ENCODE measurements at places on chromosomes 12 and 14.

DNA sequence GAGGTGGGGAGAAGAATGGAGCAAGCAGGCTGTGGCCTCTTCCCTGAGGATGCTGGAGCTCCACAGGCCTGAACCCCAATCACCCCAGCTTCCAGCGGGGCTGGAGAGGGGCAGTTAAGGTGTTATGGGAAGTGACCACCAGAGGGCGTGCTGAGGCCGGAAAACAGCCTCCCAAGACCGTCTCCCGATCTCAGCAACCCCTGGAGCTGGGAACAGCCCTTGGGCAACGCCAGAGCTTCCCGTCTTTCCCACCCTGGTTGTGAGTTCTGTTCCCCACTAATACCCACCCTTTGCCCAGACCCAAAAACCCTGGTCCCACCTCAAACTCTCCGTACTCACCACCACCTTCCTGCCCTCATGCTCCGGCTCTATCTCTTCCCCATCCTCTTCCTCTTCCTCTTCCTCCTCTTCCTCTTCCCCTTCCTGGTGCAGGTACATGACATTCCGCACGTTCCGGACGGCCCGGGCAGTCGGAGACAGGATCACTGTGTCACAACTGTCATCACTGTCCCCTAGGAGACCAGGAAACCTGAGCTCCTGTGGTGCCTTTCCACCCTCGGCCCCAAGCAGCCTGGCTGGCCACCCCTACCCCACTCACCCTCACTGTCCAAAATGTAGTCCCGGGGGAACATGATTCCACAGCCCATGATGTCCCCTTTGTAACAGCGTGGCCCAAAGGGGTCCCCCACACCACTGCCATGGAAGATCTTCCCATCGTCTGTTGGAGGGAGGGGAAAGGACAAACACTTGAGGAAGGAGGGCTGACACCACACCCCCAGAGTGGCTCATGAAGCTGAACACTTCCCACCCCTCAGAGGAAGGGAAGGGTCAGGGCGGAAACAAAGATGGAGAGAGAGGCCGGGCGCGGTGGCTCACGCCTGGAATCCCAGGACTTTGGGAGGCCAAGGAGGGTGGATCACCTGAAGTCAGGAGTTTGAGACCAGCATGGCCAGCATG lies 12.9 kb downstream of the SPRYD3 start:
- DNase-seq = no peak

- DNase-seq = no peak
These were observed 41.8 kb downstream of the SMOC1 start for GRCh38 chr14:69921052-69921451.

DNA sequence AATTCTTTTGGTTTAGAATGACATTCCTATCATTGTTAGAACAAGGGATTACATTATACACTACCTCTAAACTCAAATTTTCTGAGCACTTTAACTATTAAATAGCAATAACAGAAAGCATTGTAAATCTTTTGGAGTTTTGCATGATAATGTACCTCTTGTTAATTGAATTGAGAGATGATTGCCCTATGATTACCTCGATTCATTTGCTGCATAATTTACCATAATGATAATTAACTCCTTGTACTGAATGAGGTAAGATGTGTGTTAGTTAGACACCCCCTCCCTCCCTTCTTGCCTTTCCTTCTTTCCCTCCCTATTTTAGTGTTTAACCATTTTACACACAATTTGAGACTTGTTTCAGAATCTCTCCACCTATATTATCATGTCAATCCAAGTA lies 469.2 kb downstream of the DIO2 start:
- DNase-seq = no peak

DNA sequence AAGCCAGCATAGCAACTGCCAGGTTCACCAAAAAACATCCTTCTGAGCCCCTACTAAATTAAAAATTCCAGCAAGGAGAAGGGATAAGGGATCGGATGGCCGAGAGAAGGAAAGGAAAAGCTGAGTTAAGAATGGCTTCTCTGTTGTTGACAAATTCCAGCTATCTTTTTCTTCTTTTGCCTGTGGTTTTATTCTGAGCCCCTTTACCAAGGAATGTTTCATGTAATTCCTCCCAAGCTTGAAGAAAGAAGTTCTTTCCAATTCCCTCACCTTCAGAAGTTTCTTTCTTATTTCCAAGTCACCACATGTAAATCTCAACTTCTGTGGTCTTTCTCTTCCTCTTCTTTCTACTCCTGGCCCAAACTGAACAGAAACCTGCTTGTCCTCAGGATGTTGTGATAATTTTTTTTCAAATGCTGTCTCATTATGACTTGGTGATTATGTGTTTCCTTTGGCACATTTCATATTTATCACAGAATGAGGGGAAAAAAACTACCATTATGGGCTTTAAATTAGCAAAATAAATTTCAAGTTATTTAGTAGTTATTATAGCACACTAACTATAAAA lies 40.0 kb downstream of the FGD6 start:
- no peak for DNase-seq

DNA sequence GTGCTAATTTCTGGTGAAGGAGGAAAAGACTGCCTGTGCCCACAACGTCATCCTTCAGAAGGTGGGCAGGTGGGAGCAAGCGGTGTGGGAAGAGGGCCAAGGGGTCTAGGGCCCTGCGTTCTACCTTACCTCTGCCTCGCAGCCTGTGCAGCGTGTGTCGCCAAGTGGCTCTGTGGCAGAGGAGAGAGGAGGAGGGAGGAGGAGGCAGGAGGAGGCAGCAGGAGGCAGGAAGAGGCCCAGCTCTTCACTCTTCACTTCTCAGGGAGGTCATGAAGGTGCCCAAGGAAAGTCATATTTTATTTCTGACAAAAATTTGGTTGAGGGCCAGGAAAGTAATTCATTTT lies 177.9 kb downstream of the MYRFL start:
- DNase-seq = no peak

DNA sequence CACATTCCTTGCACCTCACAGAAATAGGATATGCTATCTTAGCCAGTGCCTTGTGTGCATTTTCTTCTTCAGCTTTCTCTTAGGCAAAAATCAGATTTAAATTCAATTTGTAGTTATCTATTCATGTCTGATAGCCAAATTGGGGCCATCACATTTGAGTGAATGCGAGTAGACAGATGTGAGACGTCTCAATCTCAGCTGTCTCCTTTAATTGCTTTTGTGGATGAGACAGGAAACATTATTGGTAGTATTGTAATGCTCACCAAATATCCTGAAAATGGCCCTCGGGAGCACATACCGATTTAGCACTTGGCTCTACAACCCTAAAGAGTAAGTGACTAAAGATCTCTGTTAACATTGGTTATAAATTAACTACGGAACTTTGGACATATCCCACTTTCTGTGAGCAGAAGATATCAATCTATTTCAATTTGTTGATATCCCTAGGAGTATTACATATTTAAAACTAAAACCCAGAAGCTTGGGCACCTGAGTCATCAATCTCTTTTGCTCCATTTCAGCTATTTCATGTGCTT lies 1012.5 kb upstream of the TMEM132C start:
- DNase-seq = no peak

- DNase-seq = no peak
These were observed 141.1 kb downstream of the AKAP6 start for GRCh38 chr14:32470161-32470715.

GRCh38 chr12:15931590-15932053 lies 20.5 kb downstream of the DERA start:
- no peak for DNase-seq

DNA sequence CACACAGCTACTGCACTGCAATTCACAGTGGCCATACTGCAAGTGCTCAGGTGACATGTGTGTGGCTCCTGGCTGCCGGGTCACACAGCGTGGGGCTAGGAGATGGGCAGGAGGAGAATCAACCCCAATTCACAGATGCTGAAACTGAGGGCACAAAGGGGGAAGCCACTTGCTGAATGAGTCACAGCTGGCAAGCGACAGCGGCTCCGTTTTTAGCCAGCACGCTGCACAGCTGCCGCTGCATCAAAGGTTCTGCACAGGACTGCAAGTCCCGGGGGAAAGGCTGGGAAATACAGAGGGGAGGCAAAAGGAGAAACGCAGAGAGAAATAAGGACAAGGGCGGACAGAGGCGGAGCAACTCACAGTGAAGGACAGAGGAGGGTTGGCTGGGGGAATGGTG lies 57.9 kb downstream of the KDM2B start:
- no peak for DNase-seq

GRCh38 chr12:75979181-75979580 lies 52.4 kb downstream of the PHLDA1 start:
- DNase-seq = no peak

DNA sequence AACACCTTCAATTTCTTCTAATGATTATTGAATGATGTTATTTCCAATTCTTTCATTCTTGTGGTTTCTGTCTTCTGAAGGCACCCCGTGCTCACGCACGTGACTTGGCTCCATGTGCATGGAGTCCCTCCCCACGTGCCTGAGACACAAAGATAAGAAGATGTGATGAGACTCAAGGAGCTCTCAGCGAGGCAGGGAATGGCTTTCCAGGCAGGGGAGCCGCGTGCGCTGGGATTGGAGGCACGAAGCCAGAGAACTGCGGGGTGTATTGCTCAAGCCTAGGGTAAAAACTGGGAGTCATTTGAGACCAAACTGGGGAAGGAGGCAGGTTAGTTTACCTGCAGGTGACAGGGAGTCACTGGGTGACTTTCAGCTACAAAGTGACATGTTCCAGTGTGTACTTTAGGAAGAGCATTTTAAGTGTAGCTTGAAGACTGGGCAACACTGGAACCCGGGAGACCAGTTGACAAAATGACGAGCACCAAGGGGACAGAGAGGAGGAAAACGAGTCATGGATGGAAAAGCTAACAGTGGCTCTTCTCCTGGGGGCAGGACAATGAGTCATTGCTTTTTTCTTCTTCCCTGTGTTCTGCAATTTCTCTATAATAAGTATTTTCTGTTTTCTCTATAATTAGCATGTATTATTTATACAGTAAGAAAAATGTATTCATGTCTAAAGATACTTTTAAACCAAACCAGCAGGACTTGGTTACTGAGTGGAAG lies 311.7 kb upstream of the FKBP4 start:
- no peak for DNase-seq

DNA sequence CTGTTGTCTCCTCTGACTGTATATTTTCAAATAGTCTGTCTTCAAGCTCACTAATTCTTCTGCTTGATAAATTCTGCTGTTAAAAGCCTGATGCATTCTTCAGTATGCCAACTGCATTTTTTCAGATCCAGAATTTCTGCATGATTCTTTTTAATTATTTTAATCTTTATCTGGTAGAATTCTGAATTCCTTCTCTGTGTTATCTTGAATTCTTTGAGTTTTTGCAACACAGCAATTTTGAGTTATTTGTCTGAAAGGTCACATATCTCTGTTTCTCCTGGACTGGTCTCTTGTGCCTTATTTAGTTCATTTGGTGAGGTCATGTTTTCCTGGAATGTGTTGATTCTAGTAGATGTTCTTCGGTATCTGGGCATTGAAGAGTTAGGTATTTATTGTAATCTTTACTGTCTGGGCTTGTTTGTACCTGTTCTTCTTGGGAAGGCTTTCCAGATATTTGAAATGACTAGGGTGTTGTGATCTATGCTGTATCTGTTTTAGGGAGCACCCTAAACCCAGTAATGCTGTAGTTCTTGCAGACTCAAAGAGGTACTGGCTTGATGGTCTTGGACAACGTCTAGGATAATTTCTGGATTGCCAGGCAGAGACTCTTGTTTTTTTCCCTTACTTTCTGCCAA lies 193.8 kb upstream of the NPAS3 start:
- DNase-seq = no peak

GRCh38 chr14:61677479-61677878 lies 17.8 kb upstream of the HIF1A start:
- DNase-seq = no peak

- DNase-seq = no peak
These were observed 264.0 kb upstream of the GRIP1 start for GRCh38 chr12:66942741-66943465.

- DNase-seq = no peak
These were observed 49.3 kb downstream of the BCAT1 start for GRCh38 chr12:24899503-24900075.

GRCh38 chr12:111408116-111408440 lies 2.4 kb downstream of the SH2B3 start:
- no peak for DNase-seq

DNA sequence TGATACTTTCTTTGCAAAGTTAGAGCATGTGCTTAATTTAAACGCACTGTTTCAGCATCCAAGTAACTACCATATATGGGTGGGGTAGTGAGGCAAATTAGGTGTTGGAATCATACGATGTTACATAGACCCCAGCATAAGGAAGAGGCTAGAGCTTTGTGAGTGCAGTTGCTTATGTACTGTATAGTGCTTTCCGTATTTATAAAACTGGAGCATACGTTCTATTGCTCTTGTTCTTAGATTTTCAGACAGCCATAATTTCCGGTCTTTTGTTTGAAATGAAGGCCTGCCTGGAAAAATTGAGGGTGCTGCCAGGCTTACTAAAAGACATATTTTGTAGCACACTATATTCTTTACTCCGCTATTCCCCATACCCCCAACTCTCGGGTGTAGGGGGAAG lies 335.7 kb downstream of the FOXG1 start:
- no peak for DNase-seq

GRCh38 chr14:99461411-99462085 lies 19.1 kb downstream of the SETD3 start:
- DNase-seq = no peak

DNA sequence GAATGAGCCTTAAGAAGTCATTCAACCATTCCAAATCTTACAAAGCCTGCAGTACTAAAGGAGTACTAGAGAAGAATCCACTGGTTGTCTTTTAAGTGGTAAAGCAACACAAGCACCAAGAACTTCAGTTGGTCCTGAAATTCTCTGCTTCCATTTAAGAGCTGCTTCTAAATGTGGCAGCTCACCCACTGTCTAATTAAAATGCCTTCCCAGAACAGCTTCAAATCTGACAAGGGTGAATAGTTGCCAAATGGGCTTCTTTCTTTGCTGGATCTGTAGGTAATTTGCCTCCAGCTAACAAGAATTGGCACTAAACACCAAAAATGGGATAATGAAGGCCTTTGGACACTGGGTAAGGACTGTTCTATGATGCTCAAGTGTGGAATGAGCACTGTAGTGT lies 72.2 kb upstream of the NAP1L1 start:
- no peak for DNase-seq

GRCh38 chr12:92516277-92516600 lies 186.6 kb upstream of the PLEKHG7 start:
- no peak for DNase-seq

DNA sequence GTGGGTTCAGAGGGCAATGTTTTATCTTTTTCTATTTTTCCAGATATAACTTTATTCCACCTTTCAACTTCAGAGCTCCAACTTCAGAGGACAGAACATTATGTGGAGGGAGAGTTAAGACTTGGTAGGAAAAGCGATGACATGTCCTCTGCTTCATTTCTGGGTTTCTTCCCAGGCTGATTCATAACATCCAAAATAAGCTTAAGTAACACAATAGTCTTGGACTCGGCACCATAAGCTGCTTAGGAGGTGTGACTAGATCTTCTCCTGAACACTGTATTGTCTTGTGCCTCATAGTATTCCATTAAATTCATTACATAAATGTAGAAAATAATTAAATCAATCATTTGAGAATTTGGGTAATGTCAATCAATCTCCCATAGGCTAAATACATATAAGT lies 95.5 kb upstream of the PDE3A start:
- DNase-seq = no peak

- DNase-seq = no peak
These were observed 25.4 kb upstream of the COL2A1 start for GRCh38 chr12:48029491-48030172.

- no peak for DNase-seq
These were observed 139.0 kb downstream of the DPF3 start for GRCh38 chr14:72754949-72755348.
